Left renal cortex interstitium (tissue), 4 donors: ENCODE measurements at places on chromosomes 12 and 14. TPM values are rescaled to one million over a fixed set of nuclear protein-coding genes. Genes with fewer than 3 reads are reported as not detected.

Gene KLHDC1
- 6.7 TPM for polyA plus RNA-seq

GRCh38 chr12:132619071-132619385 is 452 bp downstream of the P2RX2 start:
- no peak for DNase-seq

DNA sequence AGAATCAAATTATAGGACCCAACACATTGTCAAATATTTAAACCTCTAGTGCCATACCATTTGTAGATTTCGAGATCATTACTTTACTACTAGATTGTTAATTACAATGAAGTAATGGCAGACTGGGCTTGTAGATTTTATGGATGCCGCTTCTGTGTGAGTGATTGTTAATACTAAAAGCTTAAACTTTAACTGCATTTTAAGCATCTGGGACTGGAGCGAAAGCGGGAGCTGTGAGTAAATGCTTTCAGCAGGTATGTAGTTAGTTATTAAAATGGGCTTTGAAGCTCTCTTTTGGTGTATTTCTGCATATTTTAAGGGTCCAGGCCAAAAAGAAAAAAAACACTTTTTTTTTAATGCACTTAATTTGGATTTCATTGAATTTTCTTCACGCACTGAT is 519.3 kb downstream of the MED13L start:
- no peak for DNase-seq

- DNase-seq = no peak
Measured at GRCh38 chr14:41403360-41403759, 203.3 kb upstream of the LRFN5 start.

GRCh38 chr12:50402264-50403000 is 1.7 kb downstream of the LARP4 start:
- DNase-seq = no peak

DNA sequence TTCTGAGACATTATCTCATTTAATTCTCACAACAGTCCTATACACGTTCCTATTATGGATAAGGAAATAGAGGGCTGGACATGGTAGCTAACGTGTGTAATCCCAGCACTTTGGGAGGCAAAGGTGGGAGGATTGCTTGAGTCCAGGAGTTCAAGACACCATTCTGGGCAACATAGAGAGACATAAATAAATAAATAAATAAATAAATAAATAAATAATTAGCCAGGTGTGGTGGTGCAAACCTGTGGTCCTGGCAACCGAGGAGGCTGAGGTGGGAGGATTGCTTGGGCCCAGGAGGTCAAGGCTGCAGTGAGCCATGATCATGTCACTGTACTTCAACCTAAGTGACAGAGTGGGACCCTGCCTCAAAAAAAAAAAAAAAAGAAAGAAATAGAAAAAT is 22.6 kb downstream of the DACT1 start:
- no peak for DNase-seq

- DNase-seq = peak; percentile 63
Measured at GRCh38 chr12:123094349-123095077, 56.4 kb downstream of the PITPNM2 start.

DNA sequence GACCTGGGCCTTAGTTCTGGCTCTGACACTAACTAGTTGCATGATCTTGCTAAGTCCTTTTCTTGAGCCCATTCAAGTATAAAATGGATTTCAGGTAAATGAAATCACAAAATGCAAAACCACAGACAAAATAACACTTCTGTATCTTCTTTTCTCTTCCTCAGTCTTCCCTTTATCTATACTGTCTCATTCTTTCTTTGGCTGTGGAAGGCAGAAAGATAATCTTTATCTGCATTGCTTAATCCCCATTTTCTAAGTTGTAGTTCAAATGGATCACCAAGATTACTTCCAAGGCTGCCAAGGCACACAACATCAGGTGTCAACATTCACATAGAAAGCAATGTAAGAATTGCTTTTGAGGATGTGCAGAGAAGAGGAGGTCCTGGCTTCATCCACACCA is 30.3 kb downstream of the TESPA1 start:
- no peak for DNase-seq
